WERI-Rb-1 (cell line): ENCODE measurements at places on chromosomes 12 and 14.

- no peak for DNase-seq
Observed at GRCh38 chr14:96783043-96783914, 13.9 kb upstream of the VRK1 start.

DNA sequence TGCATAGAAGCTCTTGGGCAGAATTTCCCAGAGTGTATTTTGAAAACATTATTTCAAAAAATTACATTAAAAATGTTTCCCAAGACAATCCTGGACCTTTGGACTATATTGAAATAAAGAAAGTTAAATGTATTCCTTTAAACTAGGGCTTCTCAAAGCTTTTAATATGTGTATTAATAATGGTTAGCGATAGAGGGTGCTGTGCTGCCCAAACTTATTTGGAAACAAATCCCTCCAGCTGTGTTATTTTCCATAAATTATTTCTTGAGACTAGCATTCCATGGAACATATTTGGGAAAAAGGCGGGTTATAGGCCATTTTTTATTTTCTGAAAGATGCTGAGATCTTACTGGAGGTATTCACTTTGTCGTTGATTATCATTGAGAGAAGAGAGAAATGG, 397.8 kb upstream of the MIS18BP1 start:
- no peak for DNase-seq

- no peak for DNase-seq
Observed at GRCh38 chr14:92551044-92551841, 37.7 kb downstream of the RIN3 start.

DNA sequence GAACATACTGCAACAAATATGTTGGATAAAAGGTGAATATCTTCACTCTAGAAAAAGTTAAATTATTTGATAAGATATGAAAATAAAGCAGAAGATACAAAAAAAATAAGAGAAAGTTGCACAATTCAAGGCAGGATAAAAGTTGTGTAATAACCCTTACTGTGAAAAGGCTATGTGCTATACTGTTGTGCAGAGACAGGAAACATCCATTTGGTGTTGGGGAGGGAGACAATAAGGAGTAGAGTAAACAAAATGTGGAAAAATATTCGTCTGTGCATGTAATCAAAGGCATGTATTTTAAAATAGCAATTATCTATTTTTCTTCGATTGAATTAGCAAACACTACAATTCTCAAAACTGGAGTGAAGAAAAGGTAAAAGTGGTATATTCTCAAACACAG, 34.8 kb downstream of the PTHLH start:
- no peak for DNase-seq

DNA sequence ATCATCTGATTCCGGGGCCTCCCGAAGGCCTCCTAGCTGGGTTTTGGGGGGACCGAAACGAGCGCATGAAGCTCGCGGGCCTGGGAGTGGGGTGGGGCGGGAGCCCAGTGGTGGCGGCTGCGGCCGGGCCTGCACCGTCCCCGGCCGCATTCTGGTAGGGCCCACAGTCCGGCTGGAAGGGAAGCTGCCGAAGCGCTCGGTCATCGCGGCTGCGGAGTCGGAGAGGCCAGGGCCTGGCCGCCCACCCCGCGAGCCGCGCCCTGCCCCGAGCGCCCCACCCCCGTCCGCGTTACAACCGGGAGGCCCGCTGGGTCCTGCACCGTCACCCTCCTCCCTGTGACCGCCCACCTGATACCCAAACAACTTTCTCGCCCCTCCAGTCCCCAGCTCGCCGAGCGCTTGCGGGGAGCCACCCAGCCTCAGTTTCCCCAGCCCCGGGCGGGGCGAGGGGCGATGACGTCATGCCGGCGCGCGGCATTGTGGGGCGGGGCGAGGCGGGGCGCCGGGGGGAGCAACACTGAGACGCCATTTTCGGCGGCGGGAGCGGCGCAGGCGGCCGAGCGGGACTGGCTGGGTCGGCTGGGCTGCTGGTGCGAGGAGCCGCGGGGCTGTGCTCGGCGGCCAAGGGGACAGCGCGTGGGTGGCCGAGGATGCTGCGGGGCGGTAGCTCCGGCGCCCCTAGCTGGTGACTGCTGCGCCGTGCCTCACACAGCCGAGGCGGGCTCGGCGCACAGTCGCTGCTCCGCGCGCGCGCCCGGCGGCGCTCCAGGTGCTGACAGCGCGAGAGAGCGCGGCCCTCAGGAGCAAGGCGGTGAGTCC, at the start of gene KLC1:
KLC1 (plus strand) TSS at position 528 of the 819 bp plus-strand sequence. CDS start 25,354 bp downstream, outside the sequence.
- peak; percentile 79 for DNase-seq

DNA sequence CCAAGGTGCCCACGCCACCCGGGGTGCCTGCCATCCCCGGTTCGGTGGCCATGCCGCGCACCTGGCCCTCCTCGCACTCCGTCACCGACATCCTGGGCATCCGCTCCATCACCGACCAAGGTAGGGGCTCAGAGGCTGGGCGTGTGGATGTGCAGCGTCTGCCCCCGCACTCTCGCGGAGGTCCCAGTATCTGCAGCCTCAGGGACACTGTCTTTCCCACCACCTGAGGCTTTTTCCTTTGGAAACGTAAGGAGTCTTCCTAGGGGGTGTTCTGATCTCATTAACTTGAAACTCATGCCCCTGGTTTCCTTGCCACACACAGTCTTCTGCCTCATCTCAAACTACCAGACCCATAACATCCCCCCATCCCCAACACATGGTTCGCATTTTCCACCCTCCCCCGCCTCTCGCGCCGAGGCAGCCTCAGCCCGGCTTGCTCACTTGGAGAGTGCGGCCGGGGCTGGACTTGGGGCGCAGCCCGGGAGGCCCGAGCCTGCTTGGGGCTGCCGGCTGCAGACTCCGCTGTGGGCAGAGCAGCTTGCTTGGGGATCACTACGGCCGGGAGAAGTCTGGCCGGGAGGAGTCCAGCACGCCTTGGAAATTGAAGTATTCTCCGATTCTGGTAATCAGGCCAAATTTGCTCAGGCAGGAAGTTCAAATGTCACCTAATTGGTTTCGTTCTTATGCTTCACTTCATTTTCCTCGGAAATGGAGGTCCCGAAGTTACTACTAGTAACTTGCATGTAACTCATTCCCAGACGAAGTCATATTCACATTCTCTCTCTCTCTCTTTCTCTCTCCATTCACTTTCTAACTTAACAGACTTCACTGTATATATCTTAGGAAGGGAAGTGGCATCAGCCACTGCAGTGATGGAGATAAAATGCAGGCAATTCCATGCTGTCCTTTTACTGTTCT, 2.0 kb downstream of the PAX9 start:
- no peak for DNase-seq

GRCh38 chr14:26963711-26964110, 365.9 kb upstream of the NOVA1 start:
- DNase-seq = no peak
